Stimulated activated CD4-positive, alpha-beta T cell treated with anti-CD3 and anti-CD28 coated beads, Interleukin-12 subunit alpha, Interleukin-12 subunit beta, amount 100 ng/mL, for 24 hours (primary cell): ENCODE measurements at places on chromosomes 4 and X.

DNA sequence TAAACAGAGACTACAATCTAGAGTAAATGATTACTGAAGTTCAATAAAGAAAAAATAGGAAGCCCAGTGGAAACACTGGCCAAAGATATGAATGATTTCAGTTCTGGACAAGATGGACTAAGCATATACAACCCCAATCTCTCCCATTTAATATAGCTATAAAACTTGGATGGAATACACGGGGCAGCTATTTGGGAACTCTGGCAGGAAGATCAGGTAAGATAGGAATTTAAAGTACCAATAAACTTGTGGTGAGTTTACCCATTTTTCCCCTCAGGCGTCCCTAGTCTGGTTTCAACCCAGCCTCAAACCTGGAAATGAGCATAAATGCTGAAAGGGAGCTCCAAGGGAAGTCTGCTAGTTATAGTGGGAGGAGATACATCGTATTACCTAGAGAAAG lies 20.4 kb downstream of the NUP54 start:
- no peak for DNase-seq

DNA sequence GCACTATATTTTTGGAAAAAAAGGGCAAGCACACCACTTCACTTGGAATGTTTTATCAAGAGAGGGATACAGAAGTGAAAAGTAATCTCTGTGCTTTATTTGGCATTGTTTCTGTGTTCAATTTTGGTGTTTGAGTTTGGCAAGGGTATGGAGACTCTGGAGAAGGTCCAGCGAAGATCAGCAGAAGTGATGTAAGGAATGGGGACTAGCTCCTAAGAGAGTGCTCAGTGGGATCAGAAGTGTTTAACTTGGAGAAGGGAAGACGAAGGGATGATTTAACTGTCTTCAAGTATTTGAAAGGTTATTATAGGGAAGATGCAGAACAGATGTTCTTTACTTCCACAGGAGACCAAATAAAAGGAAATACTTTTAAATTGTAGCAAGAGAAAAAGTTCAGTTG lies 74.3 kb downstream of the CFAP299 start:
- no peak for DNase-seq

DNA sequence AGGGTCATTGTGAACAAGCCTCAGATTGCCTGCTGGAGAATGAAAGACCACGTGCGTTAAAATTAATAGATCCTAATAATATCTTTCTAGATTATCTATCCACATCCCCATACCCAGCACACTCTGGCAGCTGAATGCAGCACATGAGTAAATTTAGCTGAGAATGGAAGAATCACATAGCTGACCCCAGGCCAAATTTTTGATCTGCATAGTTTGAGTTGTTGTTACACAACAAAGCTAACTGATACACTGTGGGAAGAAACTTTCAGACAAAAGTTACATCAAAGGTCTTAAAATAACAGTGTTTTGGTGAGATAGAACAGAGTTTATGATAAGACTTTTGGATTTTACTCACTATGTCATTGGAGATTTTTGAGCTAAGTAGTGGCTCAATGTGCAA lies 72.4 kb upstream of the ANXA10 start:
- no peak for DNase-seq

DNA sequence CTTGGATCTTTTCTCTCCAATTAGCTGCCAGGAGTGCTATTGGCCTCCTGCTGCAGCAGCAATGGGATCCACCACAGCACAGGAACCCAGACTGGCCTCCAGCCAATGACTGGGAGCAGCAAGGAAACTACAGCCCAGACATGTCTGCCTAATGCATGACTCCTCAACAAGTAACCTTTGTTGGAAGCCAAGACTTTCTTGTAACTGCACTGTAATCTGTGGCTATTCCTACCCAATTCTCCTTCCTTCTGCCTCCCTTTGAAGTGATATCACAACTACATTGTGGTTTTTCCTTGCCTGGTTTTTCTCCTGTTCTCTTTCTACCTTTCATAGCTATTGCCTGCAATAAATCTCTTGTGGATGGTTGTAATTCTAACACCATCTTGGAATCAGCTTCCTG lies 39.8 kb downstream of the SNCA start:
- no peak for DNase-seq

GRCh38 chr4:140151699-140152012 lies 2.3 kb downstream of the MAML3 start:
- DNase-seq = no peak

DNA sequence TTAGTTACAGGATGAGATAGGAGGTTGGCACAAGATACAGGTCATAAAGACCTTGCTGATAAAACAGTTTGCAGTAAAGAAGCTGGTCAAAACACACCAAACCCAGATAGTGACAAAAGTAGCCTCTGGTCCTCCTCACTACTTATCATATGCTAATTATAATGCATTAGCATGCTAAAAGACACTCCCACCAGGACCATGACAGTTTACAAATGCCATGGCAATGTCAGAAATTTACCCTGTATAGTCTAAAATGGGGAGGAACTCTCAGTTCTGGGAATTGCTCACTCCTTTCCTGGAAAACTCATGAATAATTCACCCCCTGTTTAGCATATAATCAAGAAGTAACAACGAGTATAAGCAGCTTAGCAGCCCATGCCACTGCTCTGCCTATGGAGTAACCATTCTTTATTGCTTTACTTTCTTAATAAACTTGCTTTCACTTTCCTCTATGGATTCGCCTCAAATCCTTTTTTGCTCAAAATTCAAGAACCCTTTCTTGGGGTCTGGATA lies 1254.4 kb downstream of the PCDH7 start:
- no peak for DNase-seq

GRCh38 chr4:150960818-150961217 lies 54.3 kb downstream of the LRBA start:
- no peak for DNase-seq

DNA sequence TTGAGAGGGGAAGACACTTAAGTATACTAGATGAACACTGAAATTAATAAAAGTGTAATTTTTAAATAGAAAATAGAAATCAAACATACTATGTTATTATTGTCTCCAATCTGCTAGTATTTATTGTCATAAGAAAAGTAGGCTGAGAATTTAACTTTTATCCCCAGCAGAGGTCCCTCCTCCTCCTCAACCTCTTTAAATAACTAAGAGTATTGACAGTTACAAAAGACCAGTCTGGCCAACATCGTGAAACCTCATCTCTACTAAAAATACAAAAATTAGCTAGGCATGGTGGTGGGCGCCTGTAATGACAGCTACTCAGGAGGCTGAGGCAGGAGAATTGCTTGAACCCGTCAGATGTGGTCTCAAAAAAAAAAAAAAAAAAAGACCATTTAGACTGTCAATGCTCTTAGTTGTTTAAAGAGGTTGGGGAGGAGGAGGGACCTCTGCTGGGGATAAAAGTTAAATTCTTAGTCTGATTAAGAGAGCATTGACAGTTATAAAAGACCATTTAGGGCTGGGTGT lies 4.2 kb downstream of the SLC30A9 start:
- no peak for DNase-seq

DNA sequence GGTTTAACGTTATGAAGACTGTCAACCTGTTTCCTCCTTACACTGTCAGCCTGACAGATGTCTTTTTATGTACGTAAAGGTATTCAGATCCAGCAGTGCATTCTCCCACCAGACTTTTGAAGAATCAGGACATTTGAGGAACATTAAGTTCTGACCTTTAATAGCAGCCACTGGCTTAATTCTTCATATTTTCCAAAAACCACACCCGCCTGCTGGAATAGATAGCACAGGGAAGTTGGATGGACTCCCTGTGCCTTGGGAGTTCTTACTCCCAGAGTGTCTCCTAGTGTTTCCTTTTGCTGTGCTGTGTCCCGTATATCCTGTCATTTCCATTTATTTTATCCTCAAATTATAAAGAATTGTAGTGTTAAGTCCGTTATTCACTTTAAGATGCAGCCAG lies 94.5 kb downstream of the AFF1 start:
- DNase-seq = no peak

- no peak for DNase-seq
Measured at GRCh38 chrX:53479301-53479700, 45.1 kb upstream of the HSD17B10 start.

- DNase-seq = no peak
Measured at GRCh38 chr4:23747281-23747735, 142.5 kb downstream of the PPARGC1A start.

GRCh38 chr4:78568640-78569305 lies 17.2 kb downstream of the ANXA3 start:
- DNase-seq = no peak

GRCh38 chr4:1496116-1496642 lies 89.9 kb upstream of the NKX1-1 start:
- DNase-seq = no peak

DNA sequence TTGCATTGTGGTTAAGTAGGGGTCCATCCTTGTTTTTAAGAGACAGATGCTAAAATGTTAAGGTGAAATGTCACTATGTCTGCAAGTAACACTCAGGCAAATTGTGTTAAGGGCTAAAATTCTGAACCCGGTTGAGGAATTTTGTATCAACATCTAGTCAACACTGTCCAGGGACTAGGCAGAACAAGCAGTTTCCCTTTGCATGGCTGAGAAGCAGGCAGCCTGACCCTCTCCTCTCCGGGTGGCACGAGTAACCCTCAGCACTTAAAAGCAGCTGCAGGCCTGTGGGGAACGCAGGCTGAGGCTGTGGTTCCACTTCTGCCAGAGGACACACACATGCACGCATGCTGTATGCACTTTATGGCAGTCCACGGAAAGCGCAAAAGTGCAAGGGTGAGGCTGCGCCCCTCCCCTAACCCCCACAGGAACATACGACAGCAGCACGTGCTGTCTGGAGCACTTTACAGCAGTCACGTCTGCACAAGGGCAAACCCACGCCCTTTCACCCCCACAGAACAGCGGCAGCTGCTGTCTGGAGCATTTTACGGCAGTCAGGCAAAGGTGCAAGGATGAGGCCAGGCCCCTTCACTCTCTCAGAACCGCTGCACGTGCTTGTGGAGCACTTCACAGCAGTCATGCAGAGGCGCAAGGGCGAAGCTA lies 619 bp upstream of the MPC1L start:
- DNase-seq = no peak

GRCh38 chr4:145755802-145756201 lies 75.9 kb downstream of the C4orf51 start:
- DNase-seq = no peak

DNA sequence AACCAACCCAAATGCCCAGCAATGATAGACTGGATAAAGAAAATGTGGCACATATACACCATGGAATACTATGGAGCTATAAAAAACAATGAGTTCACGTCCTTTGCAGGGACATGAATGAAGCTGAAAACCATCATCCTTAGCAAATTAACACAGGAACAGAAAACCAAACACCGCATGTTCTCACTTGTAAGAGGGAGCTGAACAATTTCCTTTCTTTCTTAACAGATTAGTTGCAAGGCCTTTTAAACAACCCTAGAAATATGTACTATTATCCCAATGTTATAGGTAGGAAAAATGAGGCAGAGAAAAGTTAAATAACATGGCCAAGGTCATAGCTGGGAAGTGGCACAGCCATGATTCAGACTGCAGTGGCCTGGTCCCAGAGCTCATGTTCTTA lies 5.8 kb upstream of the OCIAD2 start:
- DNase-seq = no peak

- no peak for DNase-seq
Measured at GRCh38 chr4:88087004-88087403, 71.4 kb downstream of the ABCG2 start.

GRCh38 chrX:138775517-138775916 lies 64.0 kb upstream of the FGF13 start:
- no peak for DNase-seq

GRCh38 chrX:22628275-22628674 lies 355.6 kb downstream of the CBLL2 start:
- no peak for DNase-seq

DNA sequence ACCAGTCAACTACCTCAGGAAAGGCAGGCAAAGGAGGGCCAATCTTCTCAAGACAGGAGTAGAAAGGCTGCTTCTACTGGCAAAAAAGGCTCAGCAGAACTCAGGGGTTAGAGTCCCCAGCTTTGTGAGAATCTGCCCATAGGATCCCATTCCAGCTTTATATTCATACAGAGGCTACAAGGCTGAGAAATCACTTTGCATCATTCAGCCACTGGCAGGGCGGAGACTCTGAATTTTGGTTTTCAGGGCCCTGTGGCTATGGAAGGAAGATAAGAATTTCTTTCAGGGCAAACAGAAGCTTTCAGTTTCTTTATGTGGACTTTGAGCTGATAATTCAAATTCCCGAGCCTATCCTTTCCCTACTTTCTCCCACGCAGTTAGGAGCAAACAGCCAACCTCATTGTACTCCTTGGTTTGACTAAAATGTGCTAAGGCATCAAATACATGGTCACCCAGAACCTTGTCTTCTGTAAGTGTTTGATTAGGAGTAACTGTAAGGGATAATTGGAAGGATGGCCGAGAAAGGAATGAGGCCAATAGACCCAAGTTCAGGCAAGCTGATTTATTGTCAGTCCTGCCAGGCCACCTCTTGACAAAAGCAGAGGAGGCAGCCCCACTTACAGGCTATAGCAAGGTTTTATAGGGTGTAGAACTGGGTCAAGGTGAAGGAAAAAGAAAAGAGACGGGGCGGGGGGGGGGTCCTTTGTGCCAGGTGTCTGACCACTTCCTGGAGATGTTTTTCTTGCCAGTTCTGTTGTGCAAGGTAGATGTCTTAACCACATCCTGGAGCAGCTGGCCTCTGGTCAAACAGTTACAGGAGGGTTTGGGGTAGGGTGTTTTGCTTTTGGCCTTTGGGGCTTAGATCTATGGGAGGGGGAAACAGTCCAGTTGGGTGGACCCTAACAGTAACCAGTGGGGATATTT lies 165.3 kb upstream of the PPP1R2C start:
- no peak for DNase-seq

DNA sequence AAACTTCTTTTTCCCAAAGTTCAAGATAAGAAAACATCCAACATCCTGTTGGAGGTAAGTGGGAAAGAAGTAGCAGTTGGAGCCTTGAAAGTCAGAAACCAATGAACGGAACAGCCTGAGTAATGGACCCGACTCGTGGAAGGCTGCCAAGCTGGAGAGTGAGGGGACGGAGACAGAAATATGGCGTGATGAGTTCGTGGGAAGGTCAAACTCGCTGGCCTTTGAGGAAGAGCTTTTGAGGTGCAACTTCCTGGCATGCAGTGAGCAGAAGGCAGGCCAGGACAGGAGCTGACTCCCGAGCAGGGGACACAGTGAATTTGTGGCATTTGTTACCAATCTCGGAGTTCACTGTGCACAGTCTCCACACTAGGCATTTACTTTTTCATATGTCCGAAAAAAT lies 1.0 kb upstream of the TRIML1 start:
- DNase-seq = no peak

DNA sequence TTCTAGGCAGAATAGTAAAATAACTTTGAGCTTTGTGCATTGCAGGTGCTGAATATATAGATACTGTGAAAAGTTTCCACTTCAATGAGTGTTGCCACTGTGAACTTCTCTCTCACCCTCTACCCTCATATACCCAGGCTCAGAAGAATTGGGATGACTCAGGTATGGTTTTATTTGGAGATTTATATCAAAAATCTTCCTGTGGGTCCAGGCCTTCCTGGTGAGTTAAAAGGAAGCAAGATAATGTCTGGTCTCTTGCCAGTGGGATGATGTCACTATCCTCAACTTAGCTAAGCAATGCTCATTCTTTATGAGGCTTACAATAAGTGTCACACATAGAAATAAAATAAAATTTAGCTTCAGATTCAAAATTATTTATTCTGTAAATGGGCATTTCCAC lies 153.3 kb upstream of the TENT5D start:
- no peak for DNase-seq

- DNase-seq = no peak
Measured at GRCh38 chrX:38236901-38237615, 16.4 kb upstream of the SRPX start.
